ENCODE measurements at places on chromosomes 13 and 19. TPM values are rescaled to one million over a fixed set of nuclear protein-coding genes. Genes with fewer than 3 reads are reported as not detected.

DNA sequence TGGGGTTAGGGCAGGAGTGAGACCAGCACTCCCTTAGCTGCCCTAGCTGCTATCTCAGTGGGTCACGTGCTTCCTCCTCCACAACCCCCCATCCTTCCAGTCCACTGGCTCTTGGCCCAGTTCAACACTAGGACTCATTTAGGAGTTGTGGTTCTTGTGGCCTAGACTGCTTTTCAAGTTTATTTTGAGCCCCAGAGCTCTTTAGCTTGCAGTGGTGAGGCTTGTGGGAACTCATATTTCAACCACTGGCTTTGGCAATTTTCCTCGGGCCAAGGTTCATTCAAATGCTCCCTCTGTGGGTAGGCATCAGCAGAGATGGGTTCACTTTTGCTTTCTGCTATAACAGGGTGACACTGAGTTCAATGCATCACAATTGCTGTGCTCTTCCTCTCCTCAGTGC, 436.2 kb upstream of the SLITRK5 start:
- H3K27ac ChIP-seq = no peak overlapping the region
- H3K27me3 ChIP-seq = no peaks in the 10 kb centered on the region
- no peak for DNase-seq
- H3K4me1 ChIP-seq = no peaks in the 10 kb centered on the region

DNA sequence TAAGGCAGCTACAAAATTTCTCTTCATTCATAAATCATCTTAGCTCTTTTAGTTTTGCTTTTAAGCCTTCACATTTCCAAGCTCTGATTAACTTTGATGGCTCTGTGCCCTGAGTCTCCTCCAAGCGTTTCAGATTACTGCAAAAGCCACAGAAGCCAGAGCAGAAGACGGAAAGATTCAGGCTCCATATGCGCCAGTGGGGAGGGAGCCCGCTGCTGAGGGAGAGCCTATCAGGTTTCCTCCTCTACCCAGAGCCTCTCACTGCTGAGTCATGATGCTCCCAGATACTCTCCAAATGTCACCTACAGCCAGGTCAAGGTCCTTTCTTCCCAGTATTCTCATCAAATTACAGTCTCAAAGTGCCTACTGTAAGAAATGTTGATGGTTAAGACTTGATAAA, 193.6 kb downstream of the RAP2A start:
- no peaks in the 10 kb centered on the region for H3K27me3 ChIP-seq
- peaks cover 9% of the 10 kb centered on the region for H3K4me1 ChIP-seq
- no peak for DNase-seq
- H3K4me3 ChIP-seq = no peak overlapping the region
- no peaks in the 10 kb centered on the region for H3K36me3 ChIP-seq

DNA sequence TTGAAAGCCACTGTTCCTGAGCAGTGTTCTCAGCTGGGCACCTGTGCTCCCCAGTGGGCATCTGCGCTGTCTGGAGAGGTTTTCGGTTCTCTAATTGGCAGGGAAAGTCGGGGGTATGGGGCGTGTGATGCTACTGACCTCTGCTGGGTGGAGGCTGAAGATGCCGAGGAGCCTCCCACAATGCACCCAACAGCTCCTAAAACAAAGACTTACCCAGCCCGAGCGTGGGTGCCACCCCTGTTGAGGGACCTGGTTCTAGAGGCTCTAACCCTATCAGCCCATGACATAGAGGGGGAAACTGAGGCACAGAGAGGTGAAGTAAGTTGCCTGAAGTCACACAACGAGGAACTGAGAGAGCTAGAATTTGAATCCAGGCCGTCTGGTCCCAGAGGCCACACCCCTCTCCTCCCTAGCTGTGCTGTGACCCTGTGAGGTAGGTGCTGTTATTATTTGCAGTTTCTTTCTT, 2.3 kb downstream of the SPACA4 start:
- DNase-seq = peak; percentile 66
- no peaks in the 10 kb centered on the region for H3K36me3 ChIP-seq
- peak overlapping the region; percentile 50 for H3K4me3 ChIP-seq
- H3K4me1 ChIP-seq = peaks cover 5% of the 10 kb centered on the region

The THSD1 gene
- 0.76 TPM for total RNA-seq

The PTPRH gene
- 15.9 TPM for total RNA-seq

GRCh38 chr13:51828730-51829567, 16.0 kb downstream of the TMEM272 start:
- H3K27ac ChIP-seq = no peak overlapping the region
- no peak for DNase-seq
- H3K27me3 ChIP-seq = peaks cover 12% of the 10 kb centered on the region
- H3K4me1 ChIP-seq = no peaks in the 10 kb centered on the region

The FXYD1 gene
- total RNA-seq = 7.8 TPM

The KCNRG gene
- 2.5 TPM for total RNA-seq

GRCh38 chr19:50273821-50274220, 55.4 kb downstream of the KCNC3 start:
- no peaks in the 10 kb centered on the region for H3K27me3 ChIP-seq
- no peak overlapping the region for H3K27ac ChIP-seq

DNA sequence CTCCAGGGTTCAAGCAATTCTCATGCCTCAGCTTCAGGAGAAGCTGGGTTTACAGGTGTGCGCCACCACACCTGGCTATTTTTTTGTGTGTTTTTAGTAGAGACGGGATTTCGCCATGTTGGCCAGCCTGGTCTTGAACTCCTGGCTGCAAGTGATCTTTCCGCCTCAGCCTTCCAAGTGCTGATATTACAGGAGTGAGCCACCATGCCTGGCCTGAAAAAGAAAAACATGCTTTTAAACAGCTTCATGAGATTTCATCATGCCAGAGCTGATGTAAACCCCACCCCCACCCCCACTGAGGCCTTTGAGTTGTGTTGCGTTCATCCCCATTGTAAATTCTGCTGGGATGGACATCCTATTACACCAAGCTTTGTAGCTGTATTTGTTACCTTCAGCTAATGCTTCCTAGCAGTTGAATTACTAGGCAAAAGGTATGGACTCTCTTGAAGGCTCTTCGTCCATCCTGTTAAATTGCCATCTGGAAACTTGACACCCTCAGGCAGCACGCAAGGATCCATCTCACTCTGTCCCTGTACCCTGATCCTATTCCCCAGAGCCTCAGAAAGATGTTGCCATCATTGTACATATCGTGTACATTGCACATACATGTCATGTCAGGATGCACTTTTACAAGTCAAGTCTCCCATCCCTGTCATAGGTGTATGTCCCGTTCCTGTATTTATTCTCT, 47.3 kb downstream of the NFIX start:
- H3K27ac ChIP-seq = no peak overlapping the region
- peaks cover 2% of the 10 kb centered on the region for H3K4me1 ChIP-seq
- no peak for DNase-seq
- H3K27me3 ChIP-seq = no peaks in the 10 kb centered on the region
- no peaks in the 10 kb centered on the region for H3K36me3 ChIP-seq

- no peak overlapping the region for H3K27ac ChIP-seq
- no peaks in the 10 kb centered on the region for H3K27me3 ChIP-seq
- H3K36me3 ChIP-seq = no peaks in the 10 kb centered on the region
- DNase-seq = no peak
Observed at GRCh38 chr13:31964168-31964567, 67.4 kb upstream of the FRY start.
